ENCODE measurements at places on chromosomes 6 and 20.

GRCh38 chr6:162372106-162372505 lies 355.5 kb downstream of the PRKN start:
- DNase-seq, result no peak

- no peak for DNase-seq
Observed at GRCh38 chr6:53499094-53499493, 45.8 kb downstream of the GCLC start.

GRCh38 chr20:49924247-49924646 lies 8.9 kb upstream of the SPATA2 start:
- no peak for DNase-seq

DNA sequence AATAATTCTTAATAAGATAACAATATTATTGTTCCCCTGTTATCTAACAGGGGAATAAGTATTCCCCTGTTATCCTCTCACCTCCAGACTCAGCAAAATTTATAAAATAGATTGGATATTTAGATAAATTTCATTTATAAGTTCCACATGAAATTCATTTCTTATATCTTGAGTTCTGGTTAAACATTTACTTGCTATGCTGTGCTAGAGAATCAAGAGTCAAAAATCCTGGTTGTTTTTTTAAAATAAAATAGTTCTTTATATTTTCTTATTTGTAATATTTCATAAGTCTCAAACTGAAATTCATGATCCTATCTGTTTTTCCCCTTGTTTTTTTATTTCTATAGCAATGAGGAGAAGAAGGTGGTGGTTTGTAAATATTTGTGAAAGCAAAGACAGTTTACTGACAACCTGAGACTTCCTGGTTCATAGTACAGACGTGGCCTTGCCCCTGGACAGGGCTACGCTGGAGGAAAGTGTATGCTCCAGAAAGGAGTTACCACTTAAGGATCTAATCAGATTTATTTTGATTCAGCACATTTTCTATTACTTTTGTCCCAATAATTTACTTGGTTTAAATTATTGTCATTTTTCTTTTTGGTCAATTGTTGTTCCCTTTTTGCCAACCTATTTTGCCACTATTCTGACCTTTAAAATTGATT lies 37.8 kb upstream of the MARCKS start:
- no peak for DNase-seq

GRCh38 chr6:91161246-91161645 lies 574.4 kb upstream of the MAP3K7 start:
- DNase-seq, result no peak

DNA sequence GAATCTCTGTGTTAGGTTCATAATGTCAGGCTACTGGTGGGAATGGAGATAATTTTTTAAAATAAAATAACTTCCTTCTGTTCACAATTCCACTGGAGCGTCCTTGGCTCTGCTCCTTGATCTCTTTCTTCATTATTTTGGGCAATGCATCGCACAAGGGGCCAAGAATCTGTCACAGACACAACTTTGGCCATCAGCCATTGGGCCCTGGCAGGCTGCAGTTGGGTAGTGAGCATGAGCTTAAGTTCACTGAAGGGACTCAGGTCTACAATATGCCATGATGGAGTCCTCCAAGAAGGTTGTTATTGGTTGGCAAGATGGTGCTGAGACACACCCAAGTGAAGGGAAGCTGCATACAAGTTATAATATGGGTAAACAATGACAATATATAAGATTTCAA lies 40.0 kb downstream of the CYP39A1 start:
- DNase-seq, result no peak

- no peak for DNase-seq
Observed at GRCh38 chr6:127518191-127518709, 885 bp downstream of the MTCL3 start.

DNA sequence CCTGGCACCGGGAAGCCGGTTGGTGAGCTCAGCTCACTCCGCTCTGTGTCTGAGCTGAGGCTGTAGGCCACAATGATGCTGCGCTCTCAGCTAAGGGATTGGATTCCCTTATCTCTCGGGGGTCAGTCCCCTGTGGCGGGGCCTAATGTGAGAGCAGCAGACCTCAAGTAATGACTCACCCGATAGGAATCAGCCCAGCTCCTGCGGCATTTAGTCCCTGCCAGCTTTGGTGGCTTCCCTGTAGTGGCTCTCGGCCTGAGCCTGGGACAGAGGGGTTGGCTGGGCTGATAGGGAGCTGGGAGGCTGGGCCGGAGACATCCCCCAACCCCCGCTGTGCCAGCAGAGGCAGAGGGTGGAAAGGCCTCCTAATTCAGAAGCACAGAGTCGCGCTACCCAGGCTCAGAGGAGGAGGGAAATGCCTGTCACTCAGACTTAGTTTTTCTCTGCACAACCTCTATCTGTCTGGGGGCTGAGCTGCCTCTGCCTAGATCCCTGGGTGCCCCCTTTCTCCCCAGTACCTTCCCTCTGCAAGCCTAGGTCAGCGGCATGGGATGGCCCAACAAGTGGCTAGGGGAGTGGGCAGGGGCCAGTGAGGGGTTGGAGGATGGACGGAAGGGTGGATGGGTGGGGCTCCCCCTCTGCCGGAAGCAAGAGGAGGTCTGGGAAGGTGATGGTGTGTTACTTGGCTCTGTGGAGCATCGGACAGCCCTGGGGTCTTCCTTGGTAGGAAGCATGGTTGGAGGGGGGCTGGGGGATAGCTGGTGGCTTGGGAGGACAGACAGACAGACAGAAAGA lies 92.2 kb downstream of the CDH22 start:
- DNase-seq, result no peak

- DNase-seq, result no peak
Observed at GRCh38 chr20:59258221-59258621, 42.2 kb upstream of the EDN3 start.

GRCh38 chr6:87426789-87427188 lies 19.0 kb downstream of the CFAP206 start:
- DNase-seq, result no peak

DNA sequence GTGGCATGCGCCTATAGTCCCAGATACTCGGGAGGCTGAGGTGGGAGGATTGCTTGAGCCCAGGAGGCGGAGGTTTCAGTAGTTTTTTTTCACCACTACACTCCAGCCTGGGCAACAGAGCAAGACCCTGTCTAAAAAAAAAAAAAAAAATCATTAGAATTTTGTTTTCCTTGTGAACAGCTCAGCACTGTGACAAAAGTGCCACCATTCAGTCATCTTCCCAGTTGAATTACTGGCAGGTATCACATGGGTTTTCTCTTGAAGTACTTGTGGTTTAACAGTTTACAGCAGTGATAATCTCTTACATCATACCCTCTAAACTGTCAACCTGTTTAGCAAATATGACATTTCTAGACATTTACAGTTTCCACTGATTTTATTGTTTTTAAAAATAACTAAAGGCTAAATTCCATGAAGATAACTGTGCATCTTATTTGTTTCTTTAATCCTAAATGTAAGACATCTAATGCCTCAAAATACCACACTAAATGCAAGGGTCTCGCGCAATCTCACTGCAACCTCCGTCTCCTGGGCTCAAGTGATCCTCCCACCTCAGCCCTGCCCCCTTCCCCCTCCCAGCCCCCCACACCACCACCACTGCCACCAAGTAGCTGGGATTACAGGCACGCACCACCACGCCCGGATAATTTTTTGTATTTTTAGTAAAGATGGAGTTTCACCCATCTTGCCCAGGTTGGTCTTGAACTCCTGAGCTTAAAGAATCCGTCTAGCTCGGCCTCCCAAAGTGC lies 7.0 kb downstream of the TRPC4AP start:
- DNase-seq, result no peak

GRCh38 chr20:1761116-1761515 lies 103.5 kb upstream of the SIRPG start:
- DNase-seq, result no peak

DNA sequence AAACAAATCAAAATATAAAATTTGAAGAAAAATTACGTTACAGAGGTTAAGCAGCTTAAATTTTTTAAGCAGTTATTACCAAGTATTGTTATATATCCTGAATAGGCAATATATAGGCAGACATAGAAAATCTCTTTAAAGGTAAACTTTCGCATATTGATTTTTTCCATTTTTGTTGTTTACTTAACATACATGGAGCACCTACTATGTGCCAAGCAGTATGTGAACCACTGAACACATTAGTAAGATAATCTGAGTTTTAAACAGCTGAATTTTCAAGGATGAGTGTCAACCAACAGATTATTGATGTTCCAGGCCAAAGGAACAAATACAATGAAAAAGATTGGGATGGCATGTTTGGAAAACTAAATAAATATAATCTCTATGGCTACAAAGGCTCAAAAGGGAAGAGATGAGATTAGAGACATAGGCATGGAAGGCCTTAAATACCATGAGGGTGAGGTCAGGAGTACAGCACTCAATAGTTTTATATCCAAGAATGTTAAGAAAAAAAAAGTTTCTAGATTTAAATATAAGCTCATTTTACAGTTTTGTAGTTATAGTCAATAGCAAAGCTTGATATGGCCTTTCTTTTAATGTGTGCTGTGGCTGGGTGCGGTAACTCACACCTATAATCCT lies 277.5 kb downstream of the PTPRK start:
- DNase-seq, result no peak

- DNase-seq, result no peak
Observed at GRCh38 chr20:47818466-47818865, 33.2 kb upstream of the SULF2 start.

GRCh38 chr6:14333556-14334305 lies 216.2 kb downstream of the CD83 start:
- no peak for DNase-seq

DNA sequence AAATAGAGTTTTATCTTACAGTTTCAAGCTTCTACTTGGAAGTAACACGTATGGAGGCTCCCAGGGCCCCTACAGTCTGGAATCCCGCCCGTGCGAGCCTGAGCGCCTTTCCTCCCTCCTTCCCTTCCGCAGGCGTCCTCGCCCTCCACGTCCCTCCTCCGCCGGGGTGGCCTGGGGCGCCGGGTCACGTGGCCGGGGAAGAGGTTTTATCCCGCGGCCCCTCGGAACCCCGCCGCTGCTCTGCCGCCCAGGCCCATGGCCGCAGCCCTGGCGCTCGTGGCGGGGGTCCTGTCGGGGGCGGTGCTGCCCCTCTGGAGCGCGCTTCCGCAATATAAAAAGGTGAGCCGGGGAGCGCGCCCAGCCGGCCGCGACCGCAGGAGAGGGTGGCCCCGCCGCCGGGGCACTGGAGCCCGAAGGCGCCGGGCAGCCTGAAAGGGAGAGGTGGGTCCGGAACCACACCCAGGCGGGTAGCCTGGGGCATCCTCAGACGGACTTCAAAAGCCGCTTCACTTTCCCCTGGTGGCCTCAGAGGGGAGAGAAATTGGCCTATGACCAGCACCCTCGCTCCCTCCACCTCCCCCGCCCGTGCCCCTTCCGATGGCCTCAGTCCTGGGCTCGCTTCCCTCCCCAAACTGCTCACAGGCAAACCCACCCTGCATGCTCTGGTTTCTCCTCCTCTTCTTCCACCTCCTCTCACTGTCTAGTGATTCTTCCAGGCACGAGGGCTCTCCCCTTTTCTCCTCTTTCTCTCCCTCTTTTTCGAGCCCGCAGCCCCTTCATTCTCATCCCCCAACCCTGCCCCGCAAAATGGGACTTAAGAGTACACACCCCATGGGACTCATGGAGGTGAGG lies at the start of gene CLPSL2:
Gene CLPSL2, plus strand, starts transcription at position 235 of the 852 bp plus-strand sequence. Its CDS starts 21 bp downstream, at position 256.
- DNase-seq, result no peak

GRCh38 chr6:159169193-159169555 lies at the start of gene FNDC1:
Gene FNDC1 (plus strand): TSS chr6:159169400. CDS start chr6:159169597, 197 bp downstream.
- peak; percentile 34 for DNase-seq

- DNase-seq, result no peak
Observed at GRCh38 chr20:11849270-11849915, 68.3 kb upstream of the BTBD3 start.

- DNase-seq, result no peak
Observed at GRCh38 chr6:33723371-33724085, 12.0 kb upstream of the UQCC2 start.

DNA sequence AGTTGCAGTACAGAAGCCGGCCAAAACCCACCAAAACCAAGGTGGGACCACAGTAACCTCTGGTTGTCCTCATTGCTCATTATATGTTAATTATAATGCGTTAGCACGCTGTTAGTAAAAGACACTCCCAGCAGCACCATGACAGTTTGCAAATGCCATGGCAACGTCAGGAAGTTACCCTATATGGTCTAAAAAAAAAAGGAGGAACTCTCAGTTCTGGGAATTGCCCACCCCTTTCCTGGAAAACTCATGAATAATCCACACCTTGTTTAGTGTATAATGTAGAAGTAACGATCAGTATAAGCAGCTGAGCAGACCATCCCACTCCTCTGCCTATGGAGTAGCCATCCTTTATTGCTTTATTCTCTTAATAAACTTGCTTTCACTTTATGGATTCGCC lies 148.6 kb upstream of the EXOC2 start:
- DNase-seq, result no peak

DNA sequence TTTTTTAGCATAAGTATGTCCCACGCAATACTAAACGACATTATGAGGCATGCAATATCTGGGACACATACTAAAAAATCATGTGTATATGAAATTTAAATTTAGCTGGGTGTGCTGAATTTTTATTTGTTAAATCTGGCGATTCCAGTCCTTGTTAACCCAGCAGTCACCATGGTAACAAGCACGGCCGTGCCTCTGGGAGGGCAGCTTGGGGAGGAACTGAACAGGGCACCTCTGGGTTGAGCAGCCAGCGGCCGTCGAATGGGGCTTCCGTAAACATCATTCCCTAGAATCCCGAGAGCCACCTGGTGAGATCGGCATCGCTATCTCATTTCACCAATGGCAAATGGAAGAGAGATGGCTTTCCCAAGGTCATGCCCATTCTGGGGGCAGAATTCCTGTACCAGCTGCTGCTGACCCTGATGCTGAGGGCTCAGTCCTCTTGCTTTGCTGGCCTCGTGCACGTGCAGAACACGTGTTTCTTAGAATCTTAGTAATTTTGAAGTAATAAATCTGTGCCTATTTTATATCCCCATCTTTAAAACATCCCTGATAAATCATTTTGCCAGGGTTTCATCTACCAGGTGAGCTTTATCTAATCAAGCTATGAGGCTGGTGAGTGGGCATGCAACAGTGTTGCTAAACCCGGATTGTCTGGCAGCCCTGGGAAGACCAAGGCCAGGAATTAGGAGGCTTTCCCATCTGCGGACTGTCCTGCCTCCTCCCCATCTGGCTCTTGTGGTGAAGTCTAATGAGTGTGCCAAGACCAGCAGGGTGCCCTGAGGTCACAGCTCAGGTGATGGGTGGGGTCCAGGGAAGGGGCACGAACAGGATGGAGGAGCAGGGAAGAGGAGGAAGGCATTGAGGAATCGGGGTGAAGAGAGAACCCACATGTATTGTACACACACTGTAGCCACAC lies 85.1 kb downstream of the AGPAT4 start:
- no peak for DNase-seq

GRCh38 chr6:96761794-96762193 lies 75.5 kb downstream of the GPR63 start:
- DNase-seq, result no peak

- DNase-seq, result peak; percentile 9
Observed at GRCh38 chr20:43840382-43841070, 74.1 kb upstream of the TOX2 start.
